T-helper 17 cell (primary cell): ENCODE measurements at places on chromosomes 7 and 10. TPM values are rescaled to one million over a fixed set of nuclear protein-coding genes. Genes with fewer than 3 reads are reported as not detected.

ZNF804B gene
- total RNA-seq: not detected

ANKRD1 gene
- not detected for total RNA-seq

UCMA gene
- total RNA-seq: not detected

DNA sequence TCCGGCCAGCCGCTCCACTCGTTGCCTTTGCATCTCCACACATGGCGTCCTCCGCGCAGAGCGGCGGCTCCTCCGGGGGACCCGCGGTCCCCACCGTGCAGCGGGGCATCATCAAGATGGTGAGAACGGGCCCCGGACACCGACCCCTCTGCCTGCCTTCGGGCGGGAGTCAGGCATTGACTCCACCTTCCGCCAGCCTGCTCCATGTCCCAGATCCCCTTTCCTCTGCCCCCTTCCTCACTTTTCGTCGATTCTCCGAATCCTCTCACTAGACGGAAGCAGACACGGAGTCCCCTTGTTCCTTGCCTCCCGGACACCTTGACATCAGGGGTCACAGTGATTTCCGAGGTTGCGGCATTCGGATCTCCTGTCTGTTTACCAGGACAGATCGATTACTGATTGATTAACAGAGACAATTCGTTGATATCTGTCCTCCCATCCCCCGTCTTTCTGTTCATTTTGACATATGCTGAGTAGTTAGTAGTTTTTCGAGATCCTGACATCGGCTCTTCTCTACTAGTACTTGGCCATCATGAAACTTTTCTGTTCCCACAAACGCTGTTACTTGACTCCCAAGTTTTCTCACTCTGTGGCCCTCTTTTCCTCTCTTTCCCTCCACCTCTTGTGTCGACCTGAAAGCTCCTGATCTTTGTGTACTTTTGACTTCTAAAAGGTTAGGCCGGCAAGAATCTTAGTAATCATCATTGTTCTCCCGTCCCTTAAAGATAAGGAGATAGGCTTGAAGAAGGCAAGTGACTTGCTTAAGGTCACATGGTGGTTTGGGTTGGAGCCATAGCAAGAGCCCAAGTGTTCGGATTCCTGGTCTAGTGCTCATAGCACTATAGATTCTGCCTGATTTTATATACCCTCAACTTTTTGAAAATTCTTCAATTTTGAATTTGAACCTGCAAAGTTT lies 597 bp downstream of the SND1 start:
- no peak for DNase-seq

GRCh38 chr10:72918352-72918751 lies 24.8 kb downstream of the OIT3 start:
- no peak for DNase-seq

DNA sequence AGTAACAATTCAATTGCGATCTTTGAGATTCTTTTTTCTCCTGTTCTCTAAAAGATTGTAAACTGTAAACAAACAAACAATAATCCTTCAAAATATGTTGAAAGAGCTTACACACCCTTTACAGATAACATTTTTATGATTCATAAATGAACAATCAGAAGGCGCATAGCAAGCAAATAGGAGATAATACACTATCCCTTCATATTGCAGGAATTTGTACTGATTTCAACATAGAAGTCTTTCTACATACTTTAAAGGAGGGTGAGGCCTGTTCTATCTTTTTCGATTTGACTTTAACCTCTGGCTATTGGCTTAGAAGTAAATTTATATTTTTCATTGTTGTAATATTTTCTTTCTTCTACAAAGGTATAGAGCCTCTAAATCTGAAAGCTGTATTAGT lies 57.2 kb downstream of the TFEC start:
- DNase-seq: no peak

- DNase-seq: no peak
Measured at GRCh38 chr7:143451746-143452145, 8.5 kb downstream of the TAS2R60 start.

GRCh38 chr7:156752367-156753228 lies 112.0 kb downstream of the RNF32 start:
- no peak for DNase-seq

GRCh38 chr7:155345490-155345889 lies 47.8 kb downstream of the INSIG1 start:
- DNase-seq: no peak
